ENCODE measurements at places on chromosomes 6 and 20.

- DNase-seq, result no peak
Measured at GRCh38 chr6:123677897-123678296, 41.1 kb upstream of the TRDN start.

GRCh38 chr6:14585689-14586088 is 468.1 kb downstream of the CD83 start:
- DNase-seq, result no peak

DNA sequence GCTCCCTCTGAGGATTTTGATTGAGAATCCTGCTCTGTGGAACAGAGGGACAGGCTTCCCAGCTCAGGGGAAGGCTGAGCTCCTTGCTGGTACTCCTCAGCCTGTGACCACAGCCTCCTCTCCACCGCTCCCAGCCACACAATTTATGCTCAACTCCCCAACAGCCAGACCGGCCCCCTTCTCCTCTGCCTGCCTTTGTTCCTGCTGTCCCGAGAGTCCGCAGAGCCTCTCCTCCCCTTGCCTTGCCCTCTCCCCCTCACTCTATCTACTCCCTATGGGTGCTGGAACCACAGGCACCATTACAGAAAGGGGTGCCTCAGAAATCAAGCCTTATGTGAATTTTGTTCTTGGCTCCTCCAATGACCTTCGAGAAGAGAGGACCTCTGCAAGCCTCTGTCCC is 15.9 kb downstream of the MAP1LC3A start:
- DNase-seq, result no peak

DNA sequence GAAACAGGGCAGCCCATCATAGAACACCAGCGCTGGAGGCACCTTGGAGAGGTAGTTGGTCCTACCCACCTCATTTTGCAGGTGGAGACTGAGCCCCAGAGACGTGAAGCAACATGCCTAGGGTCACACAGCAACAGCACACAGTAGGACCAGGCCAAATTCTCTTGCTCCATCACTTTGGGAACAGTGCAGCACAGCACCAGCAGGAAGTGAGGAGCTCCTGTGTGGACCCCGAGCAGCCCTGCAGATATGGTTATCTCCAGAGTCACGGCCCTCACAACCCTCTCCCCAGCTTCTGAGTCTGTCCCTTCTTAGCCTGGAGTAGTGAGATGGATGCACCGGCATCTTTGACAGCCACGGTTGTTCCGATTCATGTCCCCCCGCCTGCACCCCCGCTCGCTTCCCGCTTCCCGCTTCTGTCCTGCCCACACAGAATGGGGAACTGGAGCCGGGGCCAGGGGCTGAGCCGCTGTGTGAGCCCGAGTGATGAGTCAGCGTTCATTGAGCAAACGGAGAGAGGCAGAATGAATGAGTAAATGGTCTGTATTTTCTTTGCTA is 72.6 kb upstream of the DUSP22 start:
- no peak for DNase-seq

DNA sequence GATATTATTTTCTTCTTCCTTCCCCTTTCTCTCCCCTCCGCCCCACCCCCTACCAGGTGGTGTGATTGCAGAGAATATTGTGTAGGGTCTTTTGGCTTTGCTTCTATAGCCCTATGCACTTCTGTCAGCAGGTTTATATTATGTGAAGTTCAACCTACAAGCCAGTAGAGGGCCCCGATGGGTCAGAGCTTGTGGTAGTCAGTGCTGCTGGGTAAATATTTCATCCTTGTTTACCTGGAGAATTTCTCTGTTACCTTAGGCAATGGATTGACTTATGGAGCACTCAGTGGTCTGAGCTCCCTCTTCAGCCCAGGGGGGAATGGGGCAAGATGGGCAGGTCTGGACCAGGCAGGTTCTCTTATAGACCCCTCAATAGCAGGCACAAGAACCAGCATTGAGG is 720.9 kb downstream of the GRIK2 start:
- DNase-seq, result no peak

GRCh38 chr6:10416863-10417641 is 2.2 kb upstream of the TFAP2A start:
- no peak for DNase-seq

DNA sequence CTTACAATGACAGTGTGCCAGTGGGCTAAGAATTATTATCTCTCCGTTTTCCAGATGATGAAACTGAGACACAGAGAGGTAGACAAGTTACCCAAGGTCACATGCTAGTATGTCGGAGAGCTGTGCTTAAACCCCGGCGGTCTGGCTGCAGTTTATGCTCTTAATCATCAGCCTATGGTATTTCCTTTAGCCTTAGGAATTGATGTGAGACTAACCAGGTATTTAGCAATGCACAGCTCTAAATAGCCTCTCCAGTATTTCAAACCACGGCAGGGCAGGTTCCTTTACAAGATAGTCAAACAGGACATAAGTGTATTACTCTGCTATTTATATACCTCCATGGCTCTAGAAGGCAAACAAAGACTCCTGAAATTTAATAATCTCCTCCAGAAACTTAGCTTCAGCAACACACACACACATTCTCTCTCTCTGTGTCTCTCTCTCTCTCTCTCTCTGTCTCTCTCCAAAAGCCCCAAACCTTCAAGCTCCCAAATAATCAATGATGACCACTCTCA is 142.0 kb upstream of the ZNF217 start:
- no peak for DNase-seq

DNA sequence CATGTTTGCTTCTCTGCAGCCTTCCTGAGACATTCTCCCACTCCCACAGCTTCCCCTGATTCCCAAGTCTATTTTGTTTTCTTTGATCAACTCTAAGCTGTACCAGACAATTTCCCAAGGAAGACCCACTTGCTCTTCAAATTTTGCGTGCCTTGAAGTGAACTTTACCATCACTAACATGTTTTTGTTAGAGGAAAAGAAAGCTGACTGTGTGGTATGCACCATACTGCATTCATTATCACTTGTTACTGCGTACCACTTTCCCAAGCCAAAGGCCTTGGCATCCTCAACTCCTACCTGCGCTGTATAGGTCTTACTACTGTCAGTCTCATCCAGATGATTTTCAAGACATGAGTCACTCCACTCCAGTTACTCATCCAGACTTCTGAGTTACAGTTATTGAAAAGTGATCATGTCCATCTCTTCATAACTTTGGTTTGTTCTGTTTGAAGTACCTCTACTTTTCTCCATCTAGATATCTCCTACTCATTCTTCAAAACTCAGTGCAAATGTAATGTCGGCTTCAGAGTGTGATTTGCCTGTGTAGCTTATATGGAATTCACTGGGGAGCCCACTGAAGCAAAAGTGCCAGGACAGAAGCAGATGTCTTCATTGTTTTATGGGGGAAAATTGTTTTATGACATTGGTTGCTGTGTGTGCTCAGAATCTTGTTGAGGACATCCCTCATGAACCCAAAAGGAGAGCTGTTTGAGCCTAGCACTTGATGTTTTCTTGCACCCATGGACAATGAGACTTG is 5.2 kb downstream of the RPS12 start:
- no peak for DNase-seq

- no peak for DNase-seq
Measured at GRCh38 chr6:144327081-144327480, 41.9 kb downstream of the UTRN start.

GRCh38 chr20:35134472-35134871 is 12.7 kb downstream of the EDEM2 start:
- DNase-seq, result no peak

- no peak for DNase-seq
Measured at GRCh38 chr6:165689699-165690098, 26.7 kb upstream of the PDE10A start.

GRCh38 chr6:31734821-31735406 is 1.4 kb downstream of the CLIC1 start:
- no peak for DNase-seq

GRCh38 chr6:156282087-156282486 is 495.1 kb upstream of the ARID1B start:
- DNase-seq, result no peak

- no peak for DNase-seq
Measured at GRCh38 chr20:25421102-25421501, 13.6 kb downstream of the GINS1 start.

DNA sequence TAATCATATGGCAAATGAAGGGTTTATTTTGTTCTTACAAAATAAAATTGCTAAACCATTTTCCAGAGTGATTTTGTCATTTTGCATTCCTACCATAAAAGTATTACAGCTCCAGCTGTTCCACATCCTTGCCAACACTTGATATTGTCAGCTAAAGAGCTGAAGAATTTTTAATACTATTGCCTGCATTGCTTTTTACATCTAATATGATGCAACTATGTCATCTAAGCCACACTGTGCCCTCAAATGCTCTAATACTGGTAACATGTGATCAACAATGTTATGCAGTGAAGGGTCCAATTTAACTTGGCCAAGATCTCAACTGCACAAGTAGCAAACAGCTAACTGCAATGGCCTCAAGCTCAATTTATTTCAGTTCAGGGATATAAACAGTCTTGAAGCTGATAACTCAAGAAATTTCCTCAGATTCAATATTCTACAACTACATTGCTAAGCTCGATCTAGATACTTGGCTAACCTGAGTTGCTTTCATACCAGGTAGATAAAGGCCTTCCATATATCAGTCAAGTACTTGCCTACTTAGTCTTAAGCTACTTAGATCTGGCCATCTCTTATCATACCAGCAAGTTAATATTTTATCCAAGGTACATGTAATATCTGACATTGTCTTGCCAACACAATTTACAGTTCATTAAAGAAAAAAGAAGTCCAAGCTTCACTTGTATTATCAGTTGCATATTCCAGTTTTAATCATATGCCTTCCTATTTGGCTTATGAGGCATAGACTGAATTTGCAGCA is 17.0 kb downstream of the AKIRIN2 start:
- no peak for DNase-seq

DNA sequence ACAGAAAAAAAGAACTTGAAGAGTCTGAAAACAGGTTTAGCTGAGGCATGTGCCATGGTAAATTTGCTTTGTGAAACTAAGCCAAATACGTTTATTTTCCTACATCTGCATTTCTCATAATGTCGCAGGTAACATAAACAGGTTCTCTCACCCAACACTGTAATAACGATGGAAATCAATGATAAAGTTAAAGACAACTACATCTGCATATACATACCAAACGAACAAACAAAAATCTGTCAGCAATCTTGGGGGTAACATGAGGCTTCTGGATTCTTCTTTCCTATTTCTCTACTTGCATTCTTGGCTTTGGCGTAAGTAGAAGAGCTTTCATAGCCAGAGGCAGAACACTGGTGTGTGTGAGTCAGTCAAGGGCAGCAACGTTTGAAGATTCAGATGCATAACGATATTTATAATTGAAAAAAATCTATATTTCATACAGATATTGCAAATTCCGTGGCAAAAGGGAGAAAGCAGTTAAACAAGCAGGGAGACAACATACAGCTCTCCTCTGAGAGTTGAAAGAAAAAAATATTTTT is 195.1 kb downstream of the EDN1 start:
- DNase-seq, result no peak

DNA sequence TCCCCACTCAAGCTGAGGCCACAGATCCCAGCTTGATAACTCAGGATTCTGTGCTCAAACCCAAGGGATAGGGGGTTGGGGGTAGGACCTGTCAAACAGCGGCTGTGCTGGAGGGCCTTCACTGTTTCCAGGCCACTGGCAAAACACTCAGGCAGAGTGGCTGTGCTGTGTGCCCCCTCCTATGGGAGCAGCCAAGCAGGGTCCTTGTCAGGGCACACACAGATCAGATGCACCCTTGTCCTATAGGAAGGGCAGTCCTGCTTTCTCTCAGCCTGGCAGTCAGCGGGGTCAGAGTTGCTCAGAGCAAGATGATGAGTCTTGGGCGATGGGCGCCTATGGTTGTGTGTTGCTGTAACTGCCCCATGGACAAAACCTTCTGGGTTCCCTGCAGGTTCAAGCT is 554.8 kb downstream of the TBC1D32 start:
- no peak for DNase-seq
